ENCODE measurements at places on chromosomes 12 and 14. TPM values are rescaled to one million over a fixed set of nuclear protein-coding genes. Genes with fewer than 3 reads are reported as not detected.

DNA sequence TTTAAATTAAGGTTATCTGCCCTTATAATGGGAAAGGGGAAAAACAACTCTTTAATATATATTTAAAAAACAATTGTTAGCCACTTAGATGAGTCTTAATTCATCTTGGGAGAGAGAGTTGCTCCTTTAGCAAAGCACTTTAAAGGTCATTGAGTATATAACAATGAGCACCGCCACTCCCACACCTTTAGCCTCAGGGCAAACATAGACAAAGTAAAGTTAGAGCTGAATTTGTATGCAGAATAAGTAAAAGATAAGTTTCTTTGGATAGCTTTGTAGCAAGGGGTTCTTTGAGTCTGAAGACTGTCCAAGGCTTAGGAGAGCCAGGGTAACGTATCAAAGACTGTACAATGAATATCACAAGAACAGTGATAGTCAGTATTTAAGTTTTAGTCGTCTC is 728.8 kb upstream of the LMO3 start:
- H3K36me3 ChIP-seq = no peaks in the 10 kb centered on the region
- no peak overlapping the region for H3K4me3 ChIP-seq
- no peaks in the 10 kb centered on the region for H3K27me3 ChIP-seq

Gene PTCSC3
- not detected for total RNA-seq

DNA sequence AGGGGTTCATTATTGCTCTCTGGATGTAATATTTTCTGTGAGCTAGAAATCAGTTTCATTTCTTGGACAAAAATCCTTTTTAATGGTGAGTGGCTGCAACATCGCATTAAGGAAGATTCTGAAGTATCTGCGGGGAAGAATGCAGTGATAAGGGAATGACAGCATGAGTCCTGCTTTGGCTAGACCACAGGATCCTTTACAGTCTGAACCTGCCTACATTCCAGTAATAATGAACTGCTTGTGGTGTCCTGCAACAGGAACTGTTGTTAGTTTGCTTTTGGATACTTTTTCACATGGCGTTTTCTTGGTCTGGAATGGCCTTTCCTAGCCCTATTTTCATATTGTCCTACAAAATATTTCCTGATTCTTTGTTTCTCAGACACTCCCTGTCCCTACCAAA is 15.7 kb downstream of the MDM2 start:
- DNase-seq = no peak
- peaks cover 40% of the 10 kb centered on the region for H3K4me1 ChIP-seq
- H3K4me3 ChIP-seq = no peak overlapping the region

Gene KLRC1
- total RNA-seq = not detected

- H3K4me1 ChIP-seq = no peaks in the 10 kb centered on the region
- H3K36me3 ChIP-seq = no peaks in the 10 kb centered on the region
- H3K27ac ChIP-seq = no peak overlapping the region
- peaks cover 13% of the 10 kb centered on the region for H3K27me3 ChIP-seq
- peak; percentile 9 for DNase-seq
- H3K4me3 ChIP-seq = no peak overlapping the region
Observed at GRCh38 chr14:94355191-94355794, 32.2 kb upstream of the SERPINA6 start.

- no peak overlapping the region for H3K27ac ChIP-seq
- no peaks in the 10 kb centered on the region for H3K27me3 ChIP-seq
- no peaks in the 10 kb centered on the region for H3K36me3 ChIP-seq
- H3K4me3 ChIP-seq = no peak overlapping the region
- H3K4me1 ChIP-seq = no peaks in the 10 kb centered on the region
Observed at GRCh38 chr14:76696791-76697190, 64.5 kb upstream of the VASH1 start.

- H3K4me3 ChIP-seq = no peak overlapping the region
- DNase-seq = no peak
- H3K27ac ChIP-seq = no peak overlapping the region
- no peaks in the 10 kb centered on the region for H3K27me3 ChIP-seq
- no peaks in the 10 kb centered on the region for H3K4me1 ChIP-seq
- H3K36me3 ChIP-seq = no peaks in the 10 kb centered on the region
Observed at GRCh38 chr12:47977046-47977771, 13.8 kb downstream of the TMEM106C start.

GRCh38 chr12:104187446-104188155 is 28.0 kb upstream of the TXNRD1 start:
- H3K36me3 ChIP-seq = no peaks in the 10 kb centered on the region
- peaks cover 2% of the 10 kb centered on the region for H3K27me3 ChIP-seq
- H3K4me1 ChIP-seq = no peaks in the 10 kb centered on the region
- DNase-seq = no peak
- no peak overlapping the region for H3K4me3 ChIP-seq

DNA sequence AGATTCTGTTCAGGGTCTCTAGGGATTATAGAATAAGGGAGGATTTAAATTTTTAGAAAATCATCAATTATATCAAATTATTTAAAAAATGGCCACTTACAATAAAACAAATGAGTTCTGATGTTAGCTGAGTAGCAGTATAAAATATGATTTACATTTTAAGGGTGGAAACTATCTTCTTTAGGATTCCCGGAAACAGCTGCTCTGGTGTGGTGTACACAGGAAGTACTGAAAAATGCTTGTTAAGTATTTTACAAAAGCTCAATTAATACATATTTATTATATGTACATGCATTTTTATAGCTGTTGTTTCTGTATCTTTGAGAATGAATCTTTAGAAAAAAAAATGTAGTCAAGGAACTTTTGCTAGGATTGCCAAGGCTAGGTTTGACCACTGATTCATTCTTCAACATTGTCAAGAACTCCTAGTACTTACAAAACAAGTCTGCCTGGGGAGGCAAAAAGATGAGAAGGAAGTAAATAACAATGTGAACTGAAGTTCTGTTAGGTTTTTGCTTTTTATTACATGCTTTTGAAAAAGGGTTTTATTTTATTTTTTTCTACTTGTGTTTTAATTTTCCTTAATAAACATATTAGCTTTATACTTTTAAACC is 48.0 kb downstream of the ARF6 start:
- H3K27ac ChIP-seq = peak overlapping the region; percentile 81
- peaks cover 50% of the 10 kb centered on the region for H3K36me3 ChIP-seq
- H3K4me3 ChIP-seq = peak overlapping the region; percentile 34
- H3K4me1 ChIP-seq = peaks cover 59% of the 10 kb centered on the region
- H3K27me3 ChIP-seq = no peaks in the 10 kb centered on the region

Measured in activated CD4-positive, alpha-beta T cell treated with anti-CD3 and anti-CD28 coated beads, Interleukin-2, amount 10 ng/mL, durations not matched to agents 7 days and 5 days (primary cell).